GOT3 (cell line): ENCODE measurements at places on chromosomes 2 and 18.

GRCh38 chr2:64581777-64582539 lies 57.8 kb downstream of the AFTPH start:
- DNase-seq = no peak

DNA sequence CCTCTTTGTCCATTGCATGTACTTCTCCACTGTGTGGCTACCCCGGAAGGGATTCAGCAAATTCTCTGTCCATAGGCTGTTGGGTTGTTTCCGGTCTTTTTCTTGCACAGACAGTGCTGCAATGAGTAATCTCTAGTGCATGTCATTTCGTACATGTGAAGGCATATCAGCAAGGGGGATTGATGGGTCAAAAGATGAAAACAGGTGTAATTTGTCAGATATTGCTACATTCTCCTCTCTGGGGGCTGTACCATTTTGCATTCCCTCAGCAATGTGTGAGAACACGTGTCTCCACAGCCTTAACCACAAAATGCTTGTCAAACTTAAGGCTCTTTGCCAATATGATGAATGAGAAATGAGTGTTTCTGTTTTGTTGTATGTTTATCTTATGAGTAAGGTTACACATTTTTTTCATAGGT lies 60.5 kb downstream of the KLHL29 start:
- no peak for DNase-seq

DNA sequence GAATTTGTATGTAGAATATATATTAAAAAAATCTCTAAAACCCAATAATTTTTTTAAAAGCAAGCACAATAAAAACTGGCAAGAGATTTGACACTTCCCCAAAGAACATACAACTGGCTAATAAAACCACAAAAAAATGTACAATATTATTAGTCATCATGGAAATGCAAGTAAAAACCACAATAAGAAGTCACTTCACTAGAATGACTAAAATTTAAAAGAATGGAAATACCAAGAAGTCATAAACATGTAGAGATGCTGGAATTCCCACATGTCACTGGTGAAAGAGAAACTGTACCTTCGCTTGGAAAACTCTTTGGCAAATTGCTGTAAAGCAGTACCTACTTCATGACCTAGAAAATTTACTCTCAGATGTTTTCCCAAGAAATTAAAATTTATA lies 43.4 kb upstream of the KYNU start:
- DNase-seq = no peak

DNA sequence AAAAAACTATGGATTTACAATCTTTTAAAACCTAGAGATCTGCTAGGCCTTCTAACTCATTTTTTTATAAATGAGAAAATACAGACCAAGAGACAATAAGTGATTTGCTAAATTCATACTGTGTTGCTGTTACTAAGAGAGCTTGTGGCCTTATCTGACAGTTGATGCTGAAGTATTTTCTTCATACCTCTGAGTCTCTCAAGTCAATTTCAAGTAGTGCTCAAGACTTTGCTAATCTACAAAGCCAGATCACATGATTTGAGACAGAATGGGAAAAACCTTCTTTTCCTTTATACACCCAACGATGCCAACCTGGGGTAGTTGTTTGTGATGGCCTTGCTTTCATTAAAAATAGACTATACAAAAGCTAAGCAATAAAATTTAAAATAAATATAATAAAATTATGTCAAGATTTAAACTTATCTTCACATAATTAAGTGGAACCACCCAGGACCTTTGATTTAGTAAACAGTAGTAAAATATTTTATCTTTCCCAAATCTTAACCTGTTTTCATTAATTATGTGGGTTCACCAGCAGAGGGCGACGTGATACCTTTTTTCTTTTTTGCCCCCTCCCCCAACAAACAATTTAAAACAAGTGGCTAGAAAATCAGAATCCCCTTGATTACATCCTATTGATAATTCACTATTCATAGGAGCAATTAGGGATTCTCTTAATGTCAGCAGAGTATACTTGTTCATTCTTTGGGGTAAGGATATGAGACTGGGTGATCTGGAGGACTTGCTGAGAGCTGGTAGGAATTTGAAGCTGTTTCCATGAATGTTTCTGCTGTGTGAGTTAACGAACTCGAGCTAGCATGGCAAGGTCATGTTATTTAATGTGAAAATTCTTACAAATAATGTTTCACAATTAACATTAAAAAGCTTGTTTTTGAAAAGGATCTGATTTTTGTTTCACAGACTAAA lies 49.6 kb upstream of the SLC5A7 start:
- DNase-seq = no peak
